ENCODE measurements at places on chromosomes 3 and 15.

DNA sequence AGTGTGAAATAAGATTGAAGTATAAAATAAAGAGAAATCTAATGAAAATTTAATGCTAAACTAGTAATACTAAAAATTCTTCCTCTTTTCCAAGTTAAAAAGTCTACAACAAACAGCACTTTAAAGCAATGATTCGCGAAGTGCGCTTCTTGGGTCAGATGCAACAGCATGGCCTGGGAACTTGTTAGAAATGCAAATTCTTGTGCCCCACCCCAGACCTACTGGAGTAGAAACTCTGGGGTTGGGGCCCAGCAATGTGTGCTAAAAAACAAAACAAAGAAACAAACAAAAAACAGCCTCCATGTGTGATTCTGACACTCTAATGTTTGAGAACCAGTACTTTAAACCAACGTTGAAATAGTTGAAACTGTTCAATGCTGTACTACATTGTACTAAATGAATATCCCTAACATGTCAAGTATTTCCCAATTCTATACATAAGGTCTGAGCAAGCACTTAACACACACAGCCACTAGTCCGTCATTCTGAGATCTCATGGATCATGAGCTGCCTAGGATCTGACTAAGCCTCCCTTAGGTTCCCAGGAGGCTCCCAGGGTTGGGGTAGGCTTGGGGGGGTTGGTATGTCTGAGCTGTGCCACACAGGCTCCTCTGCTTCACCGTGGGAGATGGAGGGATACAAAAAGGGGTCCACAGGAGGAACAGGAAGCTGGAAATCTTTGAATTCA is 6.1 kb downstream of the RASGRP1 start:
- DNase-seq = no peak

GRCh38 chr15:85950101-85950500 is 129.6 kb upstream of the AGBL1 start:
- DNase-seq = no peak

DNA sequence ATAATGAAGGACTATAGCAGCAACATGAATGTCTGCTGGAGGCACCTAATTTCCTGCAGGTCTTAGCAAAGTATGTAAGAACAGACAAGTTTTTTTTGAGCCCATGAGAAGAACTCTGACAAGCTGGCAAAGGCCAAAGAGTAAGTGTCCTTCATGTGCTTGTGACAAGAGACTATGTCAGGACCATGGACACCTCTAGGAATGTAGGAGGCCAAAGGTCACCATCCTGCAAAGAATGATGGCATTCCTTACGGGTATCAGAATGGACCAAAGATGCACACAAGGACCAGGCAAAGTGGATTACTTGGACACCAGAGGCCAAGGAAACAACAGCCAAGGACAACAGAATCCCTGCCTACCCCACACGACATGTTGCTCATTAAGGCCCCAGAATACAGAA is 858.5 kb upstream of the CFAP20DC start:
- DNase-seq = no peak

DNA sequence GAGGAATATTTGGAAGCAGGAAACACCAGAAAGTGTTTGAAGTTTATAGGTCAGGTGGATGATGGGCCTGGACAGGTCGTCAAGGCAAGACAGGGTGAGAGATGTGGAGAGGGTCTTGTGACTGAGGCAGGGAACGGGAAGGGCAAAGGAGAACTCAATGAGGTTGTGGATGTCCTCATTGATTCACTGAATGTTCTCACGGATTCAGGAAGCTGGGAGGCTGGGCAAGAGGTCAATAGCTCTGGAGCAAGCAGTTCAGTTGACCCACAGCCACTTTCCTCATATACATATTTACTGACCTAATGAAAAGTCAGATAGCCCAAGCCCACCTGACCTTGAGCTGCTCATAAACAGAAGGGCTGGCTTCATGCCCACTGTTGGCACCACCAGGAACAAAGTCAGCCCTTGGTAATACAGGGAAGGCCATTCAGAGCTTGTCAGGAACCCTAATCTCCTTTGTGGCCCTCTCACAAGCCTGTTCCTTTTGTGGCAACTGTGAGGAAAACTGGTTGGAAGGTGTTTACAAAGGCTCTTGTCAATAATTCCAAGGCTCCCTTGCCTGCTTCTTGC is 31.6 kb downstream of the ARRDC4 start:
- no peak for DNase-seq

GRCh38 chr3:15214758-15215157 is 8.7 kb downstream of the CAPN7 start:
- DNase-seq = no peak

DNA sequence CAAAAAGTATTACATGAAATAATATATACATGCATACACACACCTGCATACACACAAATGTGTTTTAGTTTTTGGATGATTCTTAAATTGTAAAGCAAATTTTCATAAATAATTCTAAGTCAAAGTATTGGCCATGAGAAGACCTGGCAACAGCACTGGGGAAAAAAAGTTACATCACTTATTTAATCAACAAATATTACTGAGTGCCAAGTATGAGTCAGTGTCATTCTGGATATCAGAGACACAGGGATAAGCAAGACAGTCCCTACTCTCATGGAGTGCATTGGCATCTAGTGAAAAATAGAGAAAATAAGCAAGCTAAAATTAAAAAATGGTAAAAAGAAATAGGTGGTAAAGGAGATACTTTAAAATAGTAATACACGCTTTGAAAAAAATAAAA is 29.4 kb upstream of the GUCA1C start:
- no peak for DNase-seq

DNA sequence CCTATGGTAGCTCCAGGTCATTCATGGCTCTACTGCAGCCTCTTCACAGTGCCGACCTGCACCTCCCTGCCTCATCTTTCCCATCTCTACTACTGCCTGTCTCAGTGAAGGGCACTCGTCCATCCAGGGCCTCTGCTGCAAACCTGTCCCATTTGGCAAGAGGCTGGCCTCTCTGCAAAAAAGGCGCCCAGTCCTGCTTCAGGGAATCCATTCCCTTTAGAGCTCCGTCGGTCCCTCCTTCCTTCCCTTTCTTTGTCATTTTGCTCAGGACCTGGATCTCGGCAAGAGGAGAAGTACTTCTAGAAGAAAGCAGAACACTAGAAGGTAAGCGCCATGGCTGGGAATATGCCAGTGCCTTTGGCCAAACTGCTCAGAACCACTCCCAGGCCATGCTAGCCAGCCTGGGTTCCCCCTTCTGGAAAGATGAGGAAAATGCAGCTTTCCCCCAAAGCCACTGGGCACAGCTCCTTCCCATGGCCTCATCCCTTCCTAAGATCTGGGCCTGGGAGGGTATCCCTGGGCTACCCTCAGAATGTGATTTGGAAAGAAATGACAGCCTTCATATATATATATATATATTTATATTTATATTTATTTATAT is 6.4 kb upstream of the ISL2 start:
- no peak for DNase-seq

GRCh38 chr3:122767540-122768372 is 25.9 kb downstream of the HSPBAP1 start:
- no peak for DNase-seq

GRCh38 chr15:52715411-52715810 is 36.2 kb upstream of the ATOSA start:
- no peak for DNase-seq

GRCh38 chr3:177514611-177515499 is 317.6 kb upstream of the TBL1XR1 start:
- no peak for DNase-seq

- DNase-seq = no peak
Measured at GRCh38 chr3:14764331-14765059, 54.3 kb upstream of the FGD5 start.

DNA sequence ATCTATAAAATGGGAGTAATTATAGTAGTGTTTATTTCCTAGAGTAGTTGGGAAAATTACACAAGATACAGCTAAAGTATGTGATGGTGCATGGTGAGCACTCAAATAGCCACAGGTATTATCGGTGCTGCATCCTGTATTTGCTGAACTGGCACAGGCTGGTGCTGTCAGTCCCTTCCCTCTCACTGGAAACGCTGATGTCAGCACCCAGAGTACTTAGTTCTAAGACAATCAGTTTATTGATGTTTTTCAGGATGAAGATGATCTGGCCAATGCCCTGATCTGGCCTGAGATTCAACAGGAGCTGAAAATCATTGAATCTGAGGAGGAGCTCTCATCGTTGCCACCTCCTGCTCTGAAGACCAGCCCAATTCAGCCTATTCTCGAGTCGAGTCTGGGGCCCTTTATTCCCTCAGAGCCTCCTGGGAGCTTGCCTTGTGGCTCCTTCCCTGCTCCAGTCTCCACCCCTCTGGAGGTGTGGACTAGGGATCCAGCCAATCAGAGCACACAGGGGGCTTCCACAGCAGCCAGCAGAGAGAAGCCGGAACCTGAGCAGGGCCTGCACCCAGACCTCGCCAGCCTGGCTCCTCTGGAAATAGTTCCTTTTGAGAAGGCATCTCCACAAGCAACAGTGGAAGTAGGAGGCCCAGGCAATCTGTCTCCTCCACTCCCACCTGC is 49.7 kb downstream of the TMEM39A start:
- no peak for DNase-seq

GRCh38 chr3:1787094-1787493 is 311.6 kb upstream of the CNTN4 start:
- DNase-seq = no peak

DNA sequence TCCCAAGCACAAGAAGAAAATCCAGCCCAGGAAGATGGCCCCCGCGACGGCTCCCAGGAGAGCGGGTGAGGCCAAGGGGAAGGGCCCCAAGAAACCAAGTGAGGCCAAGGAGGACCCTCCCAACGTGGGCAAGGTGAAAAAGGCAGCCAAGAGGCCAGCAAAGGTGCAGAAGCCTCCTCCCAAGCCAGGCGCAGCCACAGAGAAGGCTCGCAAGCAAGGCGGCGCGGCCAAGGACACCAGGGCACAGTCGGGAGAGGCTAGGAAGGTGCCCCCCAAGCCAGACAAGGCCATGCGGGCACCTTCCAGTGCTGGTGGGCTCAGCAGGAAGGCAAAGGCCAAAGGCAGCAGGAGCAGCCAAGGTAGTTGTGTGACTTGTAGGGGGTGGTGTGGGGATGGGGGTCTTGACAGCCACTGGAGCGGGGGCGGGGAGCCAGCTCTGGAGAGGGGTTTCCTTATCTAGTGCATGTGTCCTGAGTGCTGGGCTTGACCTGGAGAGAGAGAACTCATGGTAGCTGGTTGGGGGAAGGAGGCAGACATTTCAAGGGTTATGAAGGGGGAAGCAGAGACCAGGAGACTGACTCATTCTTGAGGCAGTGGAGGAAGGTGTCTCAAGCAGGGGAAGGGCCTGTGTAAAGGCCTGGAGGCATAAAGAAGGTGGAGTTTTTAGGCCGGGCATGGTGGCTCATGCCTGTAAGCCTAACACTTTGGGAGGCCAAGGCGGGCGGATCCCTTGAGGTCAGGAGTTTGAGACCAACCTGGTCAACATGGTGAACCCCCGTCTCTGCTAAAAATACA is 6.2 kb downstream of the H1-8 start:
- no peak for DNase-seq

DNA sequence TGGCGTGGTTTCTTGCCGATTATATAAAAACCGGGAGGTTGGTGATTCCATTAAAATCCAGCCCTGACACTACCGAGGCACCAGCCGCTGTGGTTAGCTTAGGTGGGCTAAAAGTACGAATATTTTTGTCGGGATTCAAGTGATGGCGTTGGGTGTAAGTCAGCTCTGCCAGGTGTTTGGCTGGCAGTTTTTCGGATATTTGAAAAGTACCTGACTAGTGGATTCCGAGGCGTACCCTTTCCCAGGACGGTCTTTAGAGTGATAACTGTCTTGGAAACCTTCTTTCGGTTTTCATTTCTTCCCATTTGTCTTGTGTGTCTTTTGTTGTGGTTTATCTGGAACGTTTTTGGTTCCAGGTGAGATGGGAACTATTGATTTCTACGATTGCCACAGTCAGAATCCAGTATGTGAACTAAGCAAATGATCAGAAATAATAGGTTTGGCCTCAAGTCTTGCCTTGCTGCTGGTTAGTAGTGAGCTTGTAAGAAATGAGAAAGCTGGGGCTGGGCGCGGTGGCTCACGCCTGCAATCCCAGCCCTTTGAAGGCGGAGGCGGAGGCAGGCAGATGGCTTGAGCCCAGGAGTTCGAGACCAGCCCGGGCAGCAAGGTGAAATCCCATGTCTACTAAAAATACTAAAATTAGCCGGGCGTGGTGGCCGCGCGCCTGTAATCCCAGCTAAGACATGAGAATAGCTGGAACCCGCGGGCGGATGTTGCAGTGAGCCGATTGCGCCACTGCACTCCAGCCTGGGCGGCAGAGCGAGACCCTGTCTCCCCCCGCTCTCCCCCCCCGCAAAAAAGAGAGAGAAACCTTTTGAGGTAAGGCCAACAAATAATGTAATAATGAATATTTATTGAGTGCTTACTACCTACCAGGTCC is 1.4 kb downstream of the FYTTD1 start:
- DNase-seq = peak; percentile 21
